ENCODE measurements at places on chromosomes 1 and 21. TPM values are rescaled to one million over a fixed set of nuclear protein-coding genes. Genes with fewer than 3 reads are reported as not detected.

DNA sequence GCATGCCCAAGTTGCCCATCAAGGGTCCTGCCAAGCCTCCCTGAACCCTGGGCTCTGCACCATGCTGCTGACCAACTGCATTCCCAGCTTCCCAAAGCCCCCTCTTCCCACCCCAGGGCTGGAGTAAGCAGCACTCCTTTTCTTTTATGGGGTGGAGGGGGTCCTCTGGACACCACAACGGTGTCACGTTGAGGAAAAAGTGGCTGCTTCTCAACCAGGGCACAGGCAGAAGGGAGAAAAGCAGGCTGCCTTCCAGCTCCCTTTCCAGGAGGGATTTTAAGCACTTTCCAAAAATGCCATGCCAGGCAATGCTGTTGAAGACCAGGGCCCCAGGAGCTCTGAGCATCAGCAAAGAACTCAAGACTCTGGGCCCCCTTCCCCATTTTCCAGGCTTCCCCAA is 691 bp downstream of the RIMS3 start:
- no peaks in the 10 kb centered on the region for H3K27me3 ChIP-seq
- DNase-seq, result no peak
- no peak overlapping the region for H3K4me3 ChIP-seq
- peaks cover 17% of the 10 kb centered on the region for H3K4me1 ChIP-seq
- H3K27ac ChIP-seq, result no peak overlapping the region
- no peaks in the 10 kb centered on the region for H3K36me3 ChIP-seq

The MARCKSL1 gene
- total RNA-seq, result 11.6 TPM

The ANGPTL3 gene
- not detected for total RNA-seq

DNA sequence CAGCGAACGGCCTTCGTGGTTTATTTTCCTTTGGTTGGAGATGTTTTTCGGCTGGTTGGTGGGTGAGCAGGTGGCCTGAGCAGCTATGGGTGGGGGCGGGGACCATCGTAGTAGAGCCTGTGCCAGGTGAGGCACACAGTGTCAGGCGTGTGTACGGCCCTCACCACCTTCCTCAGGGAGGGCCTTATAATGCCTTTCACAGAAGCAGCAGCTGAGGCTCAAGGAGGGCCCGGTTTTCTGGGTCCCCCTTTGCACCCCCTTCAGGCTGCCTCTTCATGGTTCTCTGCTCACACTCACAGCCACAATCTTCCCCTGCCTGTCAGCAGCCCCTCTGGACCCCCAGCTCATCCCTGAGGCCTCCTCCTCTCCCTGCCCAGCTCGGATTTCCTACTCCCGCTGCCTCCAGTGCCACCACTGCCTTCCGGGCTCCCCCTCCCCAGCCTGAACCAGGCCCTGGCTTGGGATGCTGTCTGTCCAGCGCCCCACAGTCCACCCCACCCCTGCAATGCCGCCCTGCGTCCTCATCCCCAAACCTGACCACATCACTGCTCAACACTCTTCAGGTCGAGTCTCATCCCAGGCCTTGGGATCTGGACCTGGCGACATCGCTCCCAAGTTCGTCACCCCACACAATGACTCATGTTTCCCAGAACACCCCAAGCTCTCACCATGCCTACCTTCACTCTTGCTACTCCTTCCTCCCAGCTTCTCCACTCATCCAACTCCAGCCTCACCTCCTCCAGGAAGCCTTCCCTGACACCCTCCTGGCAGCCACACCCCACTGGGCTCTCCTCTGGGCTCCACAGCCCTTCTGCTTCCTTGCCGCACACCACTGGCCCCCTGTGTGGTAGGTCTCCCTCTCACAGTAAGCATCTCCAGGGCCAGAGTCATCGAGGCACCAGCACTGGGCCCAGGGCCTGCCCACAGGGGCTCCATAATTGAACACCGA is 53.9 kb downstream of the DMRTB1 start:
- no peak overlapping the region for H3K27ac ChIP-seq
- no peak for DNase-seq
- no peaks in the 10 kb centered on the region for H3K27me3 ChIP-seq
- H3K4me1 ChIP-seq, result no peaks in the 10 kb centered on the region
- H3K4me3 ChIP-seq, result no peak overlapping the region

The SPRR3 gene
- total RNA-seq, result not detected

DNA sequence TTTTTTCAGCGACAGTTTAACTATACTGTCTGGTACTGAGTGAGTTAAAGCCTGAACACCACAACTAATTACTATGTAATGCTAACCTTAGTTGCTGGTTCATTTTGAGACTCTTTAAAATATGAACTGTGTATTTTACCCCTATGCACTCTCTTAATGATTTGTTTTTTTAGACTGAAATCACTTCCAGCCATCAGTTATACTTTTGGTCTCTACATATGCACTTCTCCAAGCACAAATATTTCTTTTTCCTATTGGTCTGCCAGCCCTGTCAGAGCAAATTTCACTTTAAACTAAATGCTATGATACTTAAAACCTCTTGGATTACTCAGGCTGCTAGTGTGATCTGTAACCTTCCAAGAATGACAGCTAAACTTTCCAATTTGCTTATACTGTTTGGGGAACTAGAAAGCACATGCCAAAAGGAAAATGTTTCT is 38.1 kb upstream of the SCYL3 start:
- no peak overlapping the region for H3K27ac ChIP-seq
- H3K4me1 ChIP-seq, result no peaks in the 10 kb centered on the region
- H3K36me3 ChIP-seq, result no peaks in the 10 kb centered on the region
- no peaks in the 10 kb centered on the region for H3K27me3 ChIP-seq

The PIK3C2B gene
- 19.6 TPM for total RNA-seq

- H3K27me3 ChIP-seq, result no peaks in the 10 kb centered on the region
- H3K4me3 ChIP-seq, result no peak overlapping the region
- no peaks in the 10 kb centered on the region for H3K36me3 ChIP-seq
- DNase-seq, result no peak
- H3K4me1 ChIP-seq, result no peaks in the 10 kb centered on the region
Observed at GRCh38 chr1:14634486-14634885, 36.0 kb downstream of the KAZN start.

DNA sequence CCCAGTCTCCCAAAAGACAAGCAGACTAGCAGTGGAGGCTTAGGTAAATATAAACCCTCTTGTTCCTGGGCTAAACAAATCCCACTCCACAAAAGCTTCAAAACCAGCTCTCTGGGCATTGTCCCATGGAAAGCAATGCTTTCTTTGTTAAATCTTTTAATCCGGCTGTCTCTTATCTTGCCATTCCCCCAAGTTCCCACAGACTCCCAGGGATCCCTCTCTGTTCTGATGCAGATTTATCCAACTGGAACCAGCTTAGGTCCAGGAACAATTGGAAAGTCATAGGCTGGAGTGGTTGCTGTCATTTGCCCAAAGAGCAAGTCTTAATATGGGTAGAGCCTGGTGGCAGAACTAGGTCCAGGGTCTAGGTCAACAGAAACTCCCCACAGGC is 110.1 kb upstream of the ATP1A1 start:
- no peak for DNase-seq
- H3K36me3 ChIP-seq, result no peaks in the 10 kb centered on the region
- no peak overlapping the region for H3K27ac ChIP-seq
- no peak overlapping the region for H3K4me3 ChIP-seq
- no peaks in the 10 kb centered on the region for H3K27me3 ChIP-seq
- no peaks in the 10 kb centered on the region for H3K4me1 ChIP-seq

The EXO1 gene
- 76.1 TPM for total RNA-seq

The TMEM82 gene
- total RNA-seq, result not detected

The ADCY10 gene
- total RNA-seq, result 0.09 TPM

The NTMT2 gene
- total RNA-seq, result not detected

DNA sequence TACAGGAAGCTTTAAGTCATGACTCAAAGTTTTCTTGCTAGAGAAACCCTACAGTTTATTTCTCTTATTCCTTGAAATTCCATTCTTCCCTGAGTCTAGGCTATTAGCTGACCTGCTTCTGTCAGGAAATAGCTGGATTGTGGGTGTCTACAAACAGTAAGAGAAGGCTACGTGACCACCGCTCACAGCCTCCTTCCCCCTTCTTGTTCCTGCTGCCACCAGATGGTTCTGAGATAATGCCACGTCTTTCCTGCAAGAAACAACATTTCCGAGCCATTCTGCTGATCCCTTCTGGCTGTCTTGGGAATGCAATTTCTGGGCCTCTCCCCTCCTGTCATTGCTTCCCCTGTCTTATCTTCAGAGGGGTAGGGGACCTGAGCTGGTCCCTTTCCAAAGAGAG is 128.9 kb upstream of the SGIP1 start:
- no peak overlapping the region for H3K27ac ChIP-seq
- H3K27me3 ChIP-seq, result no peaks in the 10 kb centered on the region
- H3K4me1 ChIP-seq, result no peaks in the 10 kb centered on the region
- no peak for DNase-seq

The SPATA17 gene
- 0.33 TPM for total RNA-seq

DNA sequence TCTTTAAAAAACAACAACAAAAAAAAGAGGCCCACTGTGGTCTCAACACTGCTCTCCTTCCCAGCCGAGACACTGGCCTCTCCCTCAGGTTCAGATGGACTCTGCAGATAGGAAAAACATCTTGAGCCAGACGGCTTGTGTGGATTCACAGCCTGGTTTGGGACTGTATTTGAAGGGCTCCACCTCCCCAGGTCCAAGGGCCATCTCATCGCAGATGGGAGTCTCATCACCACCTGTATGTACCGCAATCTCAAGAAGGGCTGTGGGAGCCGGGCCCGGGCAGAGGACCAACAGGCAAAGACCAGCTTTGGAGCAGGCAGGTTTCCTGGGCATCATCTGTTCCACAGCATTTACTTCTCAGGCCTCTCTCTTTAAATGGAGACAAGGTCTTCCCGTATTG is 10.3 kb downstream of the ZBTB48 start:
- no peak for DNase-seq
- no peak overlapping the region for H3K4me3 ChIP-seq
- peaks cover 15% of the 10 kb centered on the region for H3K4me1 ChIP-seq
- no peak overlapping the region for H3K27ac ChIP-seq
- H3K27me3 ChIP-seq, result no peaks in the 10 kb centered on the region

The BEST4 gene
- total RNA-seq, result 1.4 TPM

The NTRK1 gene
- 3.0 TPM for total RNA-seq

The ADGRL4 gene
- total RNA-seq, result not detected

The SLC25A34 gene
- total RNA-seq, result 0.93 TPM

The PLA2G2C gene
- not detected for total RNA-seq

The HOOK1 gene
- 5.1 TPM for total RNA-seq

- H3K4me1 ChIP-seq, result peaks cover 26% of the 10 kb centered on the region
- DNase-seq, result peak; percentile 54
- H3K36me3 ChIP-seq, result no peaks in the 10 kb centered on the region
- H3K27me3 ChIP-seq, result no peaks in the 10 kb centered on the region
- H3K27ac ChIP-seq, result peak overlapping the region; percentile 75
Observed at GRCh38 chr1:15684468-15685291, 560 bp downstream of the PLEKHM2 start.

The TAS1R1 gene
- not detected for total RNA-seq

- DNase-seq, result no peak
- H3K4me3 ChIP-seq, result no peak overlapping the region
- H3K36me3 ChIP-seq, result no peaks in the 10 kb centered on the region
- H3K27ac ChIP-seq, result no peak overlapping the region
- no peaks in the 10 kb centered on the region for H3K4me1 ChIP-seq
Observed at GRCh38 chr1:61174060-61174795, 91.9 kb downstream of the NFIA start.

DNA sequence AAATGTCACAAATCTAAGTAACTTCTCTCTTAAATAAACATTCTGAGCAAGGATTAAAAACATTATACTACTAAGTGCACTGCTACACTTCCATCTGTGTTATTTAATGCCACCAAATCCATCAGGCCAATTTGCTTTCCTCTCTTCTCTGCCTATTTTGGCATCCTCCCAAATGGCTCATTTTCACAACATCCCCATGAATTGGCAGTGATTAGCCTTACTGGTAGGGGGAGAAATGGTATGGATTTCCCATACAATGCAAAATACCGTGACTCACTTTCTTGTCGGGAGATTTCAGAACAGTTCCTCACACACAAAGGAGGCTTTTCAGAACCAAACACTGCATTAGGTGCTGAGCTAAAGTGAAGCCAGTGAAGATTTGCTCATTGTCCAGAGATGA is 195.7 kb downstream of the MIS18A start:
- no peaks in the 10 kb centered on the region for H3K36me3 ChIP-seq
- no peak for DNase-seq
- H3K4me3 ChIP-seq, result no peak overlapping the region
- no peaks in the 10 kb centered on the region for H3K4me1 ChIP-seq
- no peaks in the 10 kb centered on the region for H3K27me3 ChIP-seq
- H3K27ac ChIP-seq, result no peak overlapping the region

All from CD8-positive, alpha-beta memory T cell (primary cell).